ENCODE measurements at places on chromosomes 2 and 18.
A peak's percentile ranks its signal among the peaks of the same experiment; 100 is the strongest.

DNA sequence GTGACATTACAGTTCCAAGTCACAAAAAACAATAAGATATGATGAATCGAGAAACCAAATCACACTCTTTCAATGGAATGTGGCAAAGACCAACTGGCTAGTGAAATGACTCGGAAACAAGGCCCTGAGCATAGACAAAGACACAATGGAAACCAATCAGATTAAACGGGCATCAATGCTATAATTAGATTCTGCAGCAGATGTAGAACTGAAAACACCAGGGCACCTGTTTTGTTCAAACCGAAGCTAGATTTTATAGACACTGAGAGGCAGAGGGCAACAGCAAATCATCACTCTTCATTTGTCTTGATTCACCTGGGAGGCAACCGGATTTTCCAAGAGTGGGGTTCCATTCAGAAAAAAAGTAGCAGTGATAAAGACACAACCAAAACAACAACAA, 92.8 kb upstream of the BARD1 start:
- DNase-seq: peak; percentile 21

- DNase-seq: no peak
Measured at GRCh38 chr2:196277002-196277401, 105.6 kb upstream of the STK17B start.

DNA sequence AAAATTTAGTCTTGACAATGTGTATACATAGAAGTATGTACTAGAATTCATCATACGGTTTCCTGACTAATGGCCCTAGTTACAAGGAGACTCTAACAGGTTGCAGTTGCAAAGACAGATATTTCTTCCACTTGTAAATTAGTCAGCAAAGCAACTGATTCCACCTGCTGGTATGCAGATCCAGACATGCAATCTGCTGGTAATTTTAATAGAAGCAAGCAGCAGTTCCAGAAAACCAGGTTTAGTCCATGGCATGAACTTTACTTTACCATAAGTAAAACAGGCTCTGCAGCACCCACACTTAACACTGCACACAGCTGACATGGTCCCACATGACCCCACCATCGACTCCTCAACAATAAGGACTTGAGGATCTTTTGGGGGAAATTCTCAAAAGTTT, 110.9 kb upstream of the SP3 start:
- DNase-seq: no peak

DNA sequence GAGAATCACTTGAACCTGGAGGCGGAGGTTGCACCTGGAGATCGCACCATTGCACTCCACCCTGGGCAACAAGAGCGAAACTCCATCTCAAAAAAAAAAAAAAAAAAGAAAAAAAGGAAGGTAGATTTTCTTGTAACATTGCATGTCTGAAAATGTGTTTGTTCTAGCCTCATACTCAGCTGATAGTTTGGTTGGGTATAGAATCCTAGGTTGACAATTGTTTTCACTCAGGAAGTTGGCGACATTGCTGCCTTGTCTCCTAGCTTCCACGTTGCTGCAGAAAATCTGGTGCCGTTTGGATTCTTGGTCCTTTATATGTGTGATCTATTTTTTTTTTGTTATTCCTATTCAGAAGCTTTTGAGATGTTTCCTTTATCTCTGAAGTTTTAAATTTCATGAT, 4.7 kb downstream of the ING5 start:
- no peak for DNase-seq

DNA sequence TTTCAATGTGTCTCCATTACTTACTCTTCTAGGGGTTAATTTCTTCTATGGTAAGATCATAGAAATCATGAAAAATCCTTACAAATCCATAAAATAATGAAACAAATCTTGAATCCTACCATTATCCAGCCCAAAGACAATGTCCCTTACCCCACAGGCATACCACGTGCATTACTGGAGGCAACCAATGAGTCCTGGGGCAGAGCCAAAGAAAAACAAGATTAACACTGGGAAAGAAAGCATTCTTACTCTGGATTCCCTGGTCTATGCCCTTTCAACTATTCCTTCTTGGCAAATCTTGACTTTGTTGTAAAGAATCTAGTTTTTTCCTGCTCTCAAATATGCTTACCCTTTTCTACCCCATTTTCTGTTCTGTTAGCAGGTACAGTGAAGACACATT, 3.1 kb upstream of the GALNT1 start:
- no peak for DNase-seq

DNA sequence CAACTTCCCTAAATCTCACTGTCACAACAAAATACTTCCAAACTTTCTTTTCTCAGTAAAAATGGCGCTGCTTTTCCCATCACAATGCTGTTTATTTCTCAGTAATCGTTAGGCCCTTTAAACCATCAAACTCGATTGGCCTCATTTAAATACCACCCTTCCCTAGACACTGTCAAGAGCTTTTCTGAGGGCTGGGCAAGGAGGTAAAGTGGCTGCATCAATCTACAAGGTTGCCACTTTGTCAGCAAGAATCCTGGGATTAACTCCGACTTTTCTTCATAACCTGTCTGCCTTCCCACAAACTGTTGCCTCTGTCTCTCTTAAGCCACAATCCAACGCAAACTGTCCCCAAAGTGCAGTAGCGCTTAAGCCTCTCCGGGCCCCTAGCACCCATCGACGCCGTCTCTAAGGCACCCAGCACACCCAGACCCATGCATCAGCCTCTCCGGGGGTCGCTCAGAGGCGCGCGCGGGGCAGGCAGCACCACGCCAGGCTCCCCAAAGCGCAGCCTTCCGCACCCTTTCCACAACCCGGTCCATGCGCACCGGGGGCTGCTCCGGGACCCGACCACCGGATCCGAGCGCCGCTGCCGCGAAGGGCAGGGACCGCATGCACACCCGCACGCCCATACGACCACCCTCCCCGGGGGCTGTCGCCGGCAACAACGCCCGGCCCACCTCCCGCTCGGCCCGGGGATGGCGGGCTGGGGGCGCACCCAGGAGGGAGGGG, 683 bp downstream of the MBOAT2 start:
- no peak for DNase-seq

Measured in NCI-H1436 treated with DMSO at 0.1 percent for 48 hours (cell line).